ENCODE measurements at places on chromosomes 4 and X.
A peak's percentile ranks its signal among the peaks of the same experiment; 100 is the strongest.

- DNase-seq, result peak; percentile 33
These were observed 712 bp downstream of the STX18 start for GRCh38 chr4:4541040-4541631.

- DNase-seq, result no peak
These were observed 561.3 kb upstream of the LCORL start for GRCh38 chr4:18582841-18583240.

DNA sequence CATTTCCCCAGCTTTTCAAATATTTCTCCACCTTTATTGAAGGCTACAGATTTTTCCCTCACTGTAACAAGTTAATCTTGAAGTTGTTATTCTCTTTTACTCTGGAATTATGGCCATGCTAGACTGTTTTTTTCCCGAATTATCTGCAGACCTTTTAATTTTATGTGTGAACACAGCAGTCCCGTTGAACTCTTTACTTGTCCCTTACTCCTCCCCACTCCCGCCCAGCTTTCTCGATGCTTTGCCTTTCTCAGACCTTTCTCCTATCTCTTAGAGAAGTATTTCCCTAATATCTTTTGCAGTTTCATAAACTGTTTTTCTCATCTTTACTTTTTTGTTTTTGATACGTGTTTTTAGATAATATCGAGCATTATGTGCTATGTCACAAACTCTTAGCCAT lies 776 bp downstream of the CEP44 start:
- no peak for DNase-seq

DNA sequence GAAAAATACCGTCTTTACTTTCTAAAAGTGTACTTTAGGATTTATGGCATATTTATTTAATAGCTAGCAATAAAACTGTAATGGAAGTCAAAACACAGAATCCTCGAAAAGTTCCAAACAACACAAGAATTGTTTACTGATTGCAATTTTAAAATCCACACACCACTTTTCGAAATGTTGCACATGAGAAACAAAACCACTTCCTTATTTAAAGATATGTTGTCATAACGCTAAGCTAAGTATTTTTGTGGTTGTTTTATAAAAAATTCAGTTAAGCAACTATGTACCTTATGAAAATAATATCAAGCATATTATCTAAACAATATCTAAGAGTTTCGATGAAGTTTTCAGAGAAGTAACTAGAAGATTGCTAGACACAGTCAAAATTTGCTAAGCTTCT lies 344 bp downstream of the TMPRSS11D start:
- DNase-seq, result no peak

DNA sequence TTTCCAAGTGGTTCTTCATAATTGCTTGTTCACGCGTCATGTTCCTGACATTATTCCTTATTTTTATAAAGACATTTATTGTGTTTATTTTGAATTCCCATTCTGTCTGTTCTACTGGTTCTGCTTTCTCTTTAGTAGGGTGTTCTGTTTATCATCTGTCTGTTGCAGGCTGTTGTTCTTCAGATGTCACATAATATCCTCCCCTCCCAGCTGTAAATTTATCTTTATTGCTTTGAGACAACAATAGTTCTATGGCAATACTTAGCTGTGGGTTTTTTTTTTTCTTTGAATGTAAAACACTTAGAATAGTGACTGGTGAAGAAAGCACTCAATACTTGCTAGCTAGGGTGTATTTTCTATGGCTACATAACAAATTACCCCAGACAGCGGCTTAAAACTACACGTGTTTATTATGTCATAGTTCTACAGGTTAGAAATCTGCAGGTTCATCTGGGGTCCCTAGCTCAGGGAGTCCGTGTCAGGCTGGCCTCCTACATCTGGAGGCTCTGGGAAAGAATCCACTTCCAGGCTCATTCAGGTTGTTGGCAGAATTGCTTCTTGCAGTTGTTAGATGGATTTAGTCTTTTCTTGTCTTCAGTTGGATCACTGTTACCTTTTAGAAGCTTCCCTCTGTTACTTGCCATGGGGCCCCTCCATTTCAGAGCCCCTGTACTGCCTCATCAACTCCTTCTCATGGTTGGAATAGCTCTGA lies 63.4 kb upstream of the ENPEP start:
- no peak for DNase-seq

DNA sequence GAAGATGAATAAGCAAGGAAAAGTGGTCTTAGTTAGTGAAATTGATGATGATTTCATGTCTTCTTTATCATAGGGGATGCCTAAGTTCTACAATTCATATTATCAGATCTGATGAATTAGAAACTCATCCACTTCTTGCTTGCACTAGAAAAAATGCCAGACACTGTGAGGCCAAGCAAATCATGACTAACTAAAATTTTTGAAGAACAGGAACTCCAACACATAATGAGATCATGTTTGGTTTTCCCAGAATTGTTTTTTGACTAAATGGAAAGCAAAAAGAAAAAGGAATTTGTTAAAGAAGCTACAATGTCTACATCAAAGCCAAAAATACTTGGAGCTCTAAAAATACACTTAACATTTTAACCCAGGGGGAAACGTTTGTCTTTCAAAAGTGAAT lies 120.4 kb downstream of the ARSF start:
- no peak for DNase-seq

- no peak for DNase-seq
These were observed 81.7 kb downstream of the HS6ST2 start for GRCh38 chrX:132876523-132877338.

GRCh38 chr4:54556051-54556450 lies 101.7 kb upstream of the KIT start:
- no peak for DNase-seq

DNA sequence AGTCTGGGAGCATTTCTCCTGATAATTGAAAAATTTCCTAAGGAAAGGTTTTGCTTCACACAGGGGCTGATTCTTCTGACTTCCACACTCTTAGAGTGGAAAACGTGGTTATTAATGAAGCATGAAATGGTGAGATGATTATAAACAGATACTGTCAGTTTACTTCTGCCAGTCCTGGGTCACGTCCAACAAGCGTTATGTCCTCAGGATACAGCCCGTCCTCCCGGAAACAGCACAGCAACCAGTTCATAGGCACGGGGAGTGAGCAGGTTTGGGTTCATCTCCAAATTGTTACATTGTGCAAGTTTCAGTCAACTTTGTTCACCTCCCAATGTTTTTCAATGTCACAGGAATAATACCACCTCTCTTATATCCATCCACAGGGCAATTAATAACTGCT lies 98.8 kb downstream of the NPNT start:
- no peak for DNase-seq

GRCh38 chrX:46694549-46694948 lies 64.4 kb downstream of the SLC9A7 start:
- DNase-seq, result no peak

- no peak for DNase-seq
These were observed 565 bp upstream of the LRCH2 start for GRCh38 chrX:115234461-115234860.

- DNase-seq, result no peak
These were observed 35.6 kb downstream of the GPR143 start for GRCh38 chrX:9730078-9730477.

- DNase-seq, result no peak
These were observed 3.1 kb upstream of the FGB start for GRCh38 chr4:154559494-154560418.

DNA sequence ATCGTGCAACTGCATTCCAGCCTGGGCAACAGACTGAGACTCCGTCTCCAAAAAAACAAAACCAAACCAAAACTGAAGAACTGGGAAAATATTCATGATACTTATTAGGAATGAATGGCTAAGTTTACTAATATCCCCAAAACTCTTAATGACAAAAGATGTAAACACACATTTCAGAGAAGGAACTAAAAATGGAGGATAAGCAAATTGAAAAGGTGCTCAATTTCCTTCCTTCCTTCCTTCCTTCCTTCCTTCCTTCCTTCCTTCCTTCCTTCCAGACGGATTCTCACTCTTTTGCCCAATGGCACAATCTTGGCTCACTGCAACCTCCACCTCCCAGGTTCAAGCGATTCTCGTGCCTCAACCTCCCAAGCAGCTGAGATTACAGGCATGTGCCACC lies 44.4 kb upstream of the CDKN2AIP start:
- DNase-seq, result no peak

Data from CD4-positive, alpha-beta T cell treated with Interleukin-15 for 1 hour (primary cell).